Muscle of leg (tissue), 16 donors: ENCODE measurements at places on chromosomes 13 and 19.

- peak; percentile 94 for DNase-seq
Measured at GRCh38 chr13:59337070-59337469, 826.7 kb downstream of the DIAPH3 start.

DNA sequence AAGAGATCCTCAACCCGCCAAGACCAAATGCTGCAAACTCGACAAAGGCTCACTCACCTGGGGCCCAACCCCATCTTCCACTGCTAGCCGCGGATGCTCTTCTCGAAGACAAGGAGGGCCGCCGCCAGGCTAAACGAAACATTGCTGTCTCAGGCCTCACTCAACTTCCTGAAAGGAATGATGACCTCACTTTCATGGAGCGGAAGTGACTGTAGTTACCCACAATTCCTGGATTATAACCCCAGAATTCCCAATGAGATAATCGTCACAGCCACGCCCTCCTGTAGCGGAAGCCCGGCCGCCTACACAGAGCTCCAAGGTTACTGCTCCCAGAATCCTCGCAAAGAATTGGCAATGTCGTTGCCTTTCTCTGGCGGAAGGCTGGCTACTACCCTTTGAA, 10.5 kb upstream of the ZNF112 start:
- no peak for DNase-seq

- peak; percentile 53 for DNase-seq
Measured at GRCh38 chr13:113493315-113493951, 2.9 kb upstream of the DCUN1D2 start.

- no peak for DNase-seq
Measured at GRCh38 chr13:73129023-73129422, 70.2 kb downstream of the KLF5 start.
